ENCODE measurements at places on chromosomes 11 and 22.

DNA sequence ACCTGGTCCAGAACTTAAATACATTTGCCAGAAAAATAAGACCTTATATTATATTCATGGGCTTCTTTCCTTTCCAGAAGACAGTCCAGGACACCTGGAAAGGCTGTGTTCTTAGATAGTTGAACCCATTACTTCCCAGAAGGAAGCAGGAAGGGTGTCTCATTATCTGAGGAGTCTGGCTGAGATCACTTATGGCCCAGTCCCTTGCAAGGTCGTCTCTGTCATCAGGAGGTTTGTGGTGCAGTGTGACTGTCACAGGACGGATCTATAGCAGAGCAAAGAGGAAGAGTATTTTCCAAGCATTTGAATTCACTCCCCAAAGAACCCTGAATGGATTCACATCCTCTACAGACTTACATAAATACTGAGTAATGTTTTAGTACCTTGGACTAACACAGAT is 270.7 kb upstream of the MTNR1B start:
- DNase-seq, result no peak

DNA sequence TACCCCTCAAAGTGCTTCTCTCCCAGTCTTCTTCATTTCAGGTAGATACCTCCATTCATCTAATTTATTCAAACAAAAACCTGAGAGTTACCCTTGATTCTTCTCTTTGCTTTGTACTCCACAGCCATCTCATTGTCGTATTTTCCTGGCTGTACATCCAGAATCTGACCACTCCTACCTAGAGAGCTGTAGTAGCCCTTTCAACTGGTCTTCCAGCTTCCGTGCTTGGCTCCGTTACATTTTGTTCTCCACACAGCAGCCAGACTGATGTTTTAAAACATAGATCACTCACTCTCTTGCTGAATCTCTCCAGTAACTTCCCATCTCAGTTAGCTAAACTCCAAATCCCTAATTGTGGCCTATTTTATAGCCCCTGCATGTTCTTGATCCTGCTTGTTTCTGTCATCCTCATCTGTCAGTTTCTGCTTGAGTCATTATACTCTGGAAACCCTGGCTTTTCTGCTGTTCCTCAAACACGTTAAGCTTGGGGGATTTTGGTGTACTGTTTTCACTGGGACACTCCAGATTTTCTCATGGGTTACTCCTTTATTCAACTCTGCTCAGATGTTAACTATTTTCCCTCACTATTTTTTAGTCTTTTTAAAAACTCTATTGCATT is 7.4 kb downstream of the SPCS2 start:
- DNase-seq, result no peak

GRCh38 chr11:44833221-44833876 is 106.6 kb downstream of the TSPAN18 start:
- no peak for DNase-seq

DNA sequence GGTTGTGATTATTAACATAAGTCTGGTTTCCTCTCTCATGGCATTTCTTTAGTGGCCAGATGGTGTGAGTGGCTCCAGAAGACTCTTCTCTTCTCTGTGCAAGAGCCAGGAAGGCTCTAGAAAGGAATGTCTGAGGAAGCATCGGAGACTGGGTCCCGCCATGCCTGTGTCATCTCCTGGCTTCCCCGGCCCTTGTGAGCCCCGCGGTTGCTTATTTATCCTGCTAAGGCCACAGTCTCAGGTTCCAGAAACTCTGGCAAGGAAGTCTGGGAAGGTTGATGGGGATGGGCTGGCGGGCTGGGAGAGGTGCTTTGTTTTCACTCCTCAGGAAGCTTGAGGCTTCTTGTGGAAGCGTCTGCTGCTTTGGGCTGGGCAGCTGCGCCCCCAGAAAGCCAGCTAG is 18.9 kb downstream of the BCR start:
- no peak for DNase-seq

- DNase-seq, result no peak
Observed at GRCh38 chr11:124930799-124931198, 5.0 kb downstream of the HEPACAM start.

DNA sequence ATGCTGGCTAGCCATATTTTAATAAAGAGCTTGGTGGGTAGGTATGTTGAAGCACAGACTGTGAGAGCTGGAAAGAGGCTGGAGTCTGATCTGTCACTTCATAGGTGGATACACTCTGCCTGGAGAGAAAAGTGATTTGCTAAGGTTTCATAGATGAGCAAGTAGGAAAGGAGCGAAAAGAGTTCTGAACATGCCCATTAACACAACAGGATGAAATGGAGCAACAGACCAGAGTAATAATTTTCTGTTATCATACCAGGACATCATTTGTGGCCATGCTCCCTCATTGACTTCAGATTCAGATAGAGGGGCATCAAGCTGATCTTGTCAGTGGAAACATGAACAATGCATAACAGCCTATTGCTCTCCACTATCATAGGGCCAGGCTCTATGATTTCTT is 452.9 kb downstream of the JRKL start:
- no peak for DNase-seq

DNA sequence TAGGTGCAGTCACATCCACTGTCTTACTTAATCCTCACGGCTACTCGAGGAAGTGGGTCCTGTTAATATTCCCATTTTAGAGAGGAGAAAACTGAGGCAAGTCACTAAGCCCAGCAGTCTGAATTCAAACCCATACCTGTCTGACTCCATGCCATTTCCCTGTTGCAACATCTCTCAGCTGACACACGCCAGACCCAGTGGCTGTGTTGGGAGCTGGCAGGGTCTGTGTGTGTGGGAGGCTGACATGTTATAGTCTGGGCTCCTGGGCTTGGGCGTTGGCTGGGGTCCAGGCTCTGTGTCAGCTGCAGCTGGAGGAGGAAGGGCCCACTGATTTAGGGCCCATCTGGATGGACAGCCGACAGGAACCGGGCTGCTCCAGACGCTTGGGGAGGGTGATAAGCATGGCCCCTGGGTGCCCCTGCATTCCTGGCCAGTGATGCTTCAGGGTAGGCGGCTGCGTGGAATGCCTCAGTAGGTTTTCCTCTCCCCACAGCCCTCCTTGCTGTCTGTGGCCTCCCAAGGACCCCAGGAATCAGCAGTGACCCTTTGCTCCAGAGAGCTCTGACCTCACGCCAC is 562.5 kb downstream of the MN1 start:
- no peak for DNase-seq

- no peak for DNase-seq
Observed at GRCh38 chr11:77125695-77126094, 2.4 kb upstream of the MYO7A start.

GRCh38 chr11:45165386-45165785 is 18.9 kb downstream of the PRDM11 start:
- DNase-seq, result no peak

DNA sequence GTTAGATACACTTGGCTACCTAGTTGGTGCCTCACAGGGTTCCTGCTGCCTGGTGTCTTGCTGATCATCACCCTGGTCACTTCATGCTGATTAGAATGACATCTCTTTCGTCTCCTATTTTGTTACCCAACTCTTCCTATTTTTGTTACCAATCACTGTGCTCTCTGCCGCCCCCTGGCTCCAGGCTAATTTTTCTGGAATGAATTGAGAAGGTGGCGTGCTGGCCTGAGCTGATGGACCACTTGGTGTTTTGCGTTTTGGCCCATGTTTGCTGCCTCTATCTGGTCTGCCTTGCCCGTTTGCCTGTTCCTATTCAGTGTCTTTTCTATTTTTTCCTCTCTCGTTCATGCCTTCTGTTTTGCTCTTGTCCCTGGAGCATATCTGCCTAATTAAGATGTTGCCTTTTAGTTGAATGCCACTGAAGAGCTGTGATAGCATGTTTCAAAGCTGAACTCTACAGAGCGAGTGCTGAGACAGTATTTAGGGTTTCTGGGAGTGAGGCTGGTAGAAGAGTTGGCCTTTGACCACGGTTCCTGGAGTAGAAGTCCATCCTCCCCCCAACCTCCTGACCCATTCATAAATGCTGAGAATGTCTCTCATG is 5.9 kb upstream of the ATF4 start:
- peak; percentile 51 for DNase-seq

DNA sequence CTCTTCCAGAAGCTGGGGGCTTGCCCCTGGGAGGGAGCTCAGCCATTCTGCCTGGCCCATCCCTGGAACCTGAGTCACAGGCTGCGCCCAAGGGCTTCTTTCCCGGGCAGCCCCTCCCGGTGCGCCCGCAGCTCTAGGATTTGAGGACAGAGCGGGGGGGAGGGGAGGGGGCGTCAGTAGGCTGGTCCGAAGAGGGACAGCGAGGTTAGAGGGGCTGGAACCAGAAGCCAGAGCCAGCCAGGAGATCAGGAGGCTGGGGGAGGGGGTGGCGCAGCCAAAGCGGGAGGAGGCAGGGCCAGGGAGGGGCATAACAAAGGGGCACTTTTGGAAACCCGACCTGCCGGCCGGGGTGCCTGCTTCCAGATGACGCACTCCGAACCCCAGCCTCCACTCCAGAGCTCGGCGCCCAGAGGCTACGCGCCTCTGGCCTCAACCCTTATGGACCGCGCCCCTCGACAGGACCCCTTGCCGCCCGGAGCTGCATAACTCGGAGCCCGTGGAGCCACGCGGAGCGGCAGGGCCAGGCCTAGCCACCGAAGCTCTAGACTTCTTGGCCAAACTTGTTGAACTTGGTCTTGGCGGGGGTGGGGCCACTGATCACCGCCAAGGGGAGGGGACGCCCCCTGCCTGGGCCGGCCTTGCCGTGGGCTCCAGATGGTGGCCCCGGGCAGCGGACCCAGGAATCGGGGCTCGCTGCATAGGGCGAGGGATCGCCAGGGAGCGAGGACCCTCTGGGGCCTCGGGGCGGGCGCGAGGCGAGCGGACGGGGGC is 744 bp downstream of the PACSIN3 start:
- DNase-seq, result no peak

- DNase-seq, result no peak
Observed at GRCh38 chr11:130413405-130414106, 14.9 kb downstream of the ADAMTS8 start.

GRCh38 chr22:38353142-38353629 is 36.0 kb upstream of the CSNK1E start:
- DNase-seq, result peak; percentile 68

DNA sequence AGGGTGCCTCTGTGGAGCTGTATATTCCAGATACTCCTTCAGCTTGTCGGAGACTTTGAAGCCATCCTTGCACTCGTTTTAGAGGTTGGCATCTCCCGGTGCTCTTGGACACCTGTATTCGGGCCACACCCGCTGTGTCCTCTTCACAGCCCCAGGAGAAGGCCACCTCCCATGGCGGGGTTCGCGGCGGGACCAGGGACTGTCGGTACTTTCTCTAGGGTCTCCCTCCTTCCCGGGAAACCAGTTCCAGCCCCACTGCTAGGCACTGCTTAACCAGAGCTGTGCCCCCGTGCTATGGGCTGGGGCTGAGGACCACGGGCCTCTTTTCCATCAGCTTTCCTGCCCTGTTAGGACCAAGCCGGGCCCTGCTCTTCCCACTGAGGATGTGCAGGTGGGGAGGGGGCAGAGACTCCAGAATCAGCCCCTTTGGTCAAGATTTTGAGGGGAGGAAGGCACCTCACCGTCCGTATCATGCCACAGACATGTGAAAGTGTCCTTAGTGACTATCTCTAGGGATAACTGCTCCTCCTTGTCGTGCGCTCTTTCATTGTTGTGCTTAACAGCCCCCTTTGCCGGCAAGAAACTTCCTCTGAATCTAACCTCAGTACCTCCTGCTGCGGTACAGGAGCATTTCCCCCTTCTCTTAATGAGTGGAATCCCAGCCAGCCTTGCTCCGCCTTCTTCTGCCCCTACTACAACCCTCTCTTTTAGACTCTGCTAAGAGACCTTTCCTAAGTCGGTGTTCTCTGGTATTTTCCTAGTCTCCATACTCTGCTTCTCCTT is 1.2 kb upstream of the B3GAT1 start:
- DNase-seq, result no peak

DNA sequence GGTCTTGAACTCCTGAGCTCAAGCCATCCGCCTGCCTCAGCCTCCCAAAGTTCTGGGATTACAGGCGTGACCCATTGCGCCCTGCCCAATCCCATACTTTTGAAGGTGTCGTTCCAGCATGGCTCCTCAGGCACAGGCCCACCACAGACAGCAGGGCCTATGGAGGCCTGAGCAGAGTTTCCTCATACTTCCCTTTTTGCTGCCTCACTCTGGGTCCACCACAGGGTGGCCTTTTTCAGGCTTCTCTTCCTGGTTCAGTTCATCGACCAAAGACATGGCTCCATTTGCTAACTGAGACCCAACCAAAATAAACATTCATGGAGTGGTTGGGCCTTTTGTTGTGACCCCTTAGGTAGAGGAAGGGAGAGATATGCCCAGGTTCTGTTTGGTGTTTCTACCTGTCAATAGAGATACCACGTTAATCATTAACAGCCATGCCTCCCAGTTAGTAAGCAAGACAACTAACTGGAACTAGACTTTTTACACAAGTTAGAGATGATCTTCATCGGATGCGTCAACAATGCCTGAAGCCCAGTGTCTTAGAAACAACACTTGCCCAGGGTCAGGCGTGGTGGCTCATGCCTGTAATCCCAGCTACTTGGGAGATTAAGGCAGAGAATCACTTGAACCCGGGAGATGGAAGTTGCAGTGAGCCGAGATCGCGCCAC is 35.1 kb downstream of the TRIOBP start:
- no peak for DNase-seq

DNA sequence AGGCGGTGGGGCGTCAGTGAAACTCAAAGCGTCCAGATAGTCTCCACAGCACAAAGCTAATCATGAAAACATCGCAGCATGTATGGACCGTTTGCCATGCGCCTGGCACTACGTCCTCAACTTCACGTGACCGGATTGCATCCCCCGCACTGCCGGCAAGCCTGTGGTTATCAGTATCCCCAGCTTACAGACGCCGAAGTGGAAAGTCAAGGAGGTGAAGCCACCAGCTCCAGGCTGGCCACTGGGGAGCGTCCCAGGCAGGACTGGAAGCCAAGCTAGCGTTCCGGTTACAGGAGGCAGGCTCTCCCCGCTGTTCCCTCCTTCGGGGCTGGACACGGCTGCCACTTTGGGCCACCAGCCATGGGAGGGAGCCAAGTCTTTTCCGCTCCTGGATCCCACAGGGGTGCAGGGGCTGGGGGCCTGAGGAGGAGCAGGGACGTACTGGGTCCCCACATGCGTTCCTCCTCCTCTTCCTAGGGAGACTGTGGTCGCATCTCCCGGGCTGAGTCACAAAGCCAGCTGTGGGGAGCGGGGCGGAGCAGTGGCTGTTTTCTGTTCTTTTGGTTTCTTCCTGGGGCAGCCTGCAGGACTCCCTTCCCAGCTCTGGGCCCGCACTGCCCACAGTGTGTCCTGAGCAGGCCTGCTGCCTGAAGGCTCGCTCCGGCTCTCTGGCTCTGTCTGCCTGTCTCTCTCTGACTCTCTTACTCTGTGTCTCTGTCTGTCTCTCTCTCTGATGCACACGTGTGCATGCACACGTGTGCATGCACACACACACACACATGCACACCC is 4.3 kb upstream of the OSBPL5 start:
- no peak for DNase-seq

Data from stimulated activated CD4-positive, alpha-beta T cell treated with anti-CD3 and anti-CD28 coated beads, Interleukin-1b, Interleukin-23, amount 100 ng/mL, for 4 hours (primary cell).